ENCODE measurements at places on chromosomes 1 and 21. TPM values are rescaled to one million over a fixed set of nuclear protein-coding genes. Genes with fewer than 3 reads are reported as not detected.

The TINAGL1 gene
- not detected for total RNA-seq

The TMPRSS3 gene
- 49.1 TPM for total RNA-seq

The PSMB2 gene
- 107 TPM for total RNA-seq

The DMBX1 gene
- total RNA-seq: not detected

The GJB3 gene
- total RNA-seq: not detected

The CTSS gene
- total RNA-seq: 38.5 TPM

The CELA2B gene
- total RNA-seq: not detected

The ZNF669 gene
- 10.2 TPM for total RNA-seq

The NBPF20 gene
- total RNA-seq: 0.76 TPM

All from activated naive CD8-positive, alpha-beta T cell treated with anti-CD3 and anti-CD28 coated beads for 36 hours (primary cell).